ENCODE measurements at places on chromosomes 3 and 15.

- DNase-seq = no peak
Measured at GRCh38 chr3:106629215-106629832, 747.9 kb upstream of the CCDC54 start.

DNA sequence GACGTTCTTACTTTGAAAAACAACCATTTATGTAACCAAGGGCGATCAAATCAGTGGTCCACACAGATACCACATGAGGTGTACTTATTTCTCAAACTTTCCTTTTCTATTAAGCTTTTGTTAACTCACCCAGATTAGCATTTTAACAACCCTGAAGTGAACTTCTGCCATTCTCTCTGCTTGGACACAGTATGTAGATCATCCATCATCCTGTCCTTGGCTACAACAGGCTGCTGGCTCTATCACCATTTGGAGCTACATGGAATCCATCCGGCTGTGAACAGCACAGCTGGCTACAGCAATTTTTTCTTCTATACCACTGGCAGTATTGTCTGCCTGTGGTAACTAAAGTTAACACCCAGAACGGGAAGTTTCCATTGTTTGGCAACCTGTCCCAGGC, 4.4 kb downstream of the SEMA6D start:
- no peak for DNase-seq

DNA sequence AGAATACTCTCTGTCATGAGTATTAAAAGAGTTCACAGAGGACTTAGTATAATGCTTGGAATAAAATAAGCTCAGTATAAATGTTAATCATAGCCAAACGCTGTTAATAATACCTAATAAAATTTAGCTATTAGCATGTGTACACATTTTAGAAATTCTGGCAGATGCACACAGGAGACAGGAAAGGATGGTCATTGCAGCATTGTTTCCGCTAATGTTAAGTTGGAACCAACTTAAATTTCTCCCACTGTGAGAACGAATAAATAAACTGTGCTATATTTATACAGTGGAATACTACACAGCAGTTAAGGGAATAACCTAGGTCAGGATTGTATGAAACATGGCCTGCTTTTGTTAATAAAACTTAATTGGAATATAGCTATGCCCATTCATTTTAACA, 370.4 kb upstream of the TGFBR2 start:
- DNase-seq = no peak

DNA sequence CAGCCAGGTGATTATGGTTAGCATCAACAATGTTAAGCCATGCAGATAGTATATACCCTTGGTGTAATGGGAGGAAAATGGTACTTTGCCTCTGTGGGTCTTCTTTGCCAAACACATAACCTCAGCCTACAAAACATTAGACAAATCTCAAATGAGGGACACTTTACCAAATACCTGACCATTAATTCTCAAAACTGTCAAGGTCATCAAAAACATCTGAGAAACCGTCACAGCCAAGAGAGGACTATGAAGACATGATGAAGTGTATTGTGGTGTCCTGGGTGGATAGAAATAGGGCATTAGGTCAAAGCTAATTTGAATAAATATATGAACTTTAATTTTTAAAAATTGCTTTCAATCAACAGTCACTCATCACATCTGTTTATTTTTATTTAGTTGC, 1036.1 kb downstream of the AGBL1 start:
- DNase-seq = no peak

- DNase-seq = no peak
Measured at GRCh38 chr3:171354706-171355582, 105.3 kb downstream of the TNIK start.

- DNase-seq = no peak
Measured at GRCh38 chr3:58492494-58492905, 604 bp downstream of the KCTD6 start.

DNA sequence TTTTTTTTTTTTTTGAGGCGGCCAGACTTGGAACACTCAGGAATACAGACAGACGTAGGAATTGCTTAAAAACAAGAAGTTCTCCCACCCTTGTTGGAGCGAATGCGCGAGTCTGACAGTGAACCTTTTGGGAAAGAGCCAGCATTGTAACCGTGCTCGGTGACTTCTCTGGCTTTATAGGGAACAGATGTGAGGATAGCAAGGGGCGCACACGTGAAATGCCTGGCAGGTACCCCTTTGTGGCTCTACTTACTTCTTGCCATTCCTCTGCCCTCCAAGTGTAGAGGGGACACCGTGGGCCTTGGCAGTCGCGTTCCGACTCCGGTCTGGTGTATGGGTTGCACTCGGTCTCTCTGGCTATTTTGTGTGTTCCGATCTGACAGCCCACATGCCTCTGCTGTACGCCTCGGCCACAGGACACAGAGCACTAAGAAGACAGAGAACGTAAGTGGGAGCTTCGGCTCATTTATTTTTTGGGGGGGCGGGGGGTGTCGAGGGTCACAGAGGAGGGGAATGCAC, 126.4 kb downstream of the ADAMTS9 start:
- DNase-seq = no peak

DNA sequence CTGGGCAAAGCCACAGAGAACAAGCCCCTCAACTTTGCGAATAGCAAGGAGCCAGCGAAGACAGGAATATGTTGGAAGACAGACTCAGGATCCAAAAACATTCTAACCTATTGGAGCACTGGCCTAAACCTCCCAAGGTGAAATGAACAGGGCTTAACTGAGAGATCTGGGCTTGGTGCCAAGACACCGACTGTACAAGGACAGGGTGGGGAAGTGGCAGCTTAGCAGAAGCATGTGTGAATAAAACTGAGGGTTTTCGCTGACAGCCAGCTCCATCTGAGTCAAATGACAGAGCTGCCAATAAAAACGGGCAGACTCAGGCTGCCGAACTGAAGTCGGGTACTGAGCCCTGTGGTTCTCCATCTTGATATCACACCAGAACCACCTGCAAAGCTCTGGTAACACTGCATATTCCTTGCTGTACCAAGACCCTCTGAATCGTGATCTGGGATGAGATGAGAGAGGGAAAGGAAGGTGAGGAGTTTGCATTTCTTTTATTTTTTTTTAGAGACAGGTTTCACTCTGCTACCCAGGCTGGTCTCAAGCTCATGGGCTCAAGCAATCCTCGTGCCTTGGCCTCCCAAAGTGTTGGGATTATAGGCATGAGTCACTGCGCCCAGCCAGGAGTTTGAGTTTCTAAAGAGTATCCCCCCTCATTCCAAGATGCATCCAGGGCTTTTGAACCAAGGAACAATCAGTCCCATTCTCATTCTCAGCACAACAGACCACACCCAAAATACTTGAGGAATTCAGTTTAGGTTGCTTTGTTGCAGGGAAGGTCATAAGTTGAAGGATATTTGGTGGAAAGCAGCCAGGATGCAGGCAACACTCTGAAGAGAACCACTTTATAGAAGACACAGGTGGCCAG, 6.0 kb upstream of the PLCB2 start:
- DNase-seq = peak; percentile 87

GRCh38 chr3:88912294-88912877, 195.0 kb upstream of the EPHA3 start:
- DNase-seq = no peak

DNA sequence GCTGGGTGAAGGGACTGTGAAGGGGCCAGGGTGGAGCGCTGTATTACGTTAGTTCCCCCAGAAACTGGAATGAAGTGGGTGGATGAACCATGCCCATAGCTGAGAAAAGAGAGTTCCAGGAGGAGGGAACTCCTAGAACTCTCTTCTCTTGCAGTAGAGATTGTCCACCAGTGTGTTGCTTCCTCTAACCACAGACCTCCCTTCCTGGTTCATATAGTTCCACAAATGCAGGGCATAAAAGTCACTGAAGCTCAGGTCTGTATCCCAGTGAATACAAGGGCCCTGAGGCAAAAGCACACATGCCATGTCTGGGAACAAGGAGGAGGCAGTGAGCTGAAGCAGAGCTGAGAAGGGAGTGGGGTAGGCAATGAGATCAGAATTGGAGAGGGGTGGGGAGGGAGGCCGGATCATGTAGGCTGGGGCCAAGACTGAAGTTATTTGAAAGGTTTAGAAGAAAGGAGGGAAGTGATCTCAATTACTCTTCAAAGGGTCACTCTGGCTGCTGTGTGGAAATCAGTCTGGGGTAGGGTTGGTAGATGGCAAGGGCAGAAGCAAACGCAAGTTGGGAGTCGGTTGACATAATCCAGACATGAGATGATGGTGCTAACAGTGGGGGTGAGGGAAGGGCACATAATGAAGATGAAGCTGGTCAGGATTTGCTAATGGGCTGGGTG, 6.5 kb downstream of the A4GNT start:
- no peak for DNase-seq

DNA sequence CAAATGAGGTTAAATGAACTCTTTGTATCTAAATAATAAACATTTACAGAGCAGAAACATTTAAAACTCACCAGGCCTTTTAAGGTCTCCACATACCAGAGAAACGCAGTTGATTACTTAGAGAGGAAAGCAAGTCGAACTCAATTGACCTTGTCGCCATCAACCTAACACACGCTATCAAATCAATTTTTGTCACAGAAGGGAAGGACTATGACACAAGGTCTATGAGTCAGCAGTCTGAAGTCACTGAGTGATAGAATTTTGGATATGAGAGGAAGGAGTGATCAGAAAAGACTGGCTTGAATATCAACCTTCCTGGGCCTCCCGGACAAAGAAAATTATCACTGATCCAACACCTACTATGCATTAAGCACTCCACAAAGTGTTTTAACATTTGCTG, 514.4 kb upstream of the ZNF385D start:
- no peak for DNase-seq

Data from spleen (tissue), 13 donors.